Memory B cell (primary cell): ENCODE measurements at places on chromosomes 12 and 14.

DNA sequence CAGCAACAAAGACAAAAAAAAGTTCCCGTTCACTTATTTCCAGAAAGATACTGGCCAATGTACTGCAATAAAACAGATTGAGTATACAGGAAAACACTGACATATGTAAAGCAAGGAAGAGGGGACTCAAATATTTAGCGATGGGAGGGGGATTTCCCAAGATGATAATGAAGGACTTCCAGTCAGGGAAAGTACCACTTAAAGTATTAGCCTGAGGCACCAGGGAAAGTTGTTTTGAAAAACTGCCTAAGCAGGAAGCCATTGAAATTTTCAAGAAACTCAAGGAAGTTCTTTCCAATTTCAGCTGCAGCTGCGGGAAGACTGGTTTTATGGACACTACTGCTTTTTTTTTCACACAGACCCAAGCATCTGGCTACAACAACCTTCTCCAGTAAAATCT lies 1007.4 kb upstream of the NOVA1 start:
- no peak for DNase-seq

GRCh38 chr12:48017496-48017895 lies 13.2 kb upstream of the COL2A1 start:
- DNase-seq: no peak

GRCh38 chr12:22722779-22723178 lies 97.8 kb downstream of the ETNK1 start:
- DNase-seq: no peak

GRCh38 chr14:92690171-92691011 lies 58.0 kb downstream of the LGMN start:
- DNase-seq: no peak

- DNase-seq: no peak
Observed at GRCh38 chr14:53127832-53128231, 25.3 kb downstream of the DDHD1 start.

GRCh38 chr14:58107947-58108552 lies 44.0 kb downstream of the ARMH4 start:
- DNase-seq: peak; percentile 11

- DNase-seq: no peak
Observed at GRCh38 chr14:24674204-24674970, 40.4 kb upstream of the GZMB start.

- no peak for DNase-seq
Observed at GRCh38 chr14:49405291-49405690, 180.9 kb downstream of the RPS29 start.

GRCh38 chr12:91613223-91613779 lies 430.7 kb upstream of the DCN start:
- no peak for DNase-seq

DNA sequence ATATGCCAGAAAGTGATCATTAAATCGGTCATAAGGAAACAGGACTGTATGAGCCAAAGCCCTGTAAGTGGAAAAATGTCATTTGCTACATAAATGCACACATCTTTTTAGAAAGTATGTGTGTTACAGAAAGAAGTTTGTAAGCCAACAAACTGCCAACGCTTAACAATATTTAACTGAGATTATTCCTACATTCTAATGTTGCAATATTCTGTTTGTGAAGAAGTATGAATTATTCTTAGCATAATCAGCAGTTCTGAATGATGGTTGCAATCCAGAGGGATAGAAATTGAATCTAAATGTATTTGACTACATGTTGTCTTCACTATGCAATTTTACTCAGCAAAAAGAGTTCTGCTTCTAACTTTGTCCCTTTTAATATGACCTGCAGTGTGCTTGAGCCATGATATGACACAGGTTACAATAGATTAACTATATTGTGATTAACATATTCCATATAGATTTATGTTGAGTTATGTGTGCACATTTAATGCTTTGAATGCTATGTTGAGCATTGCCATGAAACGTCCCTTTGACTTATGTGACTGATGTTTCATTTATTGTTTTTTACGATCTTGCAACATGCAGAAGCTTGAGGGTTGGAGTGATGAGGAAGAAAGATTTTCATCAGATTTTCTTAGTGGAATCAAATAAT lies 66.8 kb upstream of the PTPRQ start:
- no peak for DNase-seq

DNA sequence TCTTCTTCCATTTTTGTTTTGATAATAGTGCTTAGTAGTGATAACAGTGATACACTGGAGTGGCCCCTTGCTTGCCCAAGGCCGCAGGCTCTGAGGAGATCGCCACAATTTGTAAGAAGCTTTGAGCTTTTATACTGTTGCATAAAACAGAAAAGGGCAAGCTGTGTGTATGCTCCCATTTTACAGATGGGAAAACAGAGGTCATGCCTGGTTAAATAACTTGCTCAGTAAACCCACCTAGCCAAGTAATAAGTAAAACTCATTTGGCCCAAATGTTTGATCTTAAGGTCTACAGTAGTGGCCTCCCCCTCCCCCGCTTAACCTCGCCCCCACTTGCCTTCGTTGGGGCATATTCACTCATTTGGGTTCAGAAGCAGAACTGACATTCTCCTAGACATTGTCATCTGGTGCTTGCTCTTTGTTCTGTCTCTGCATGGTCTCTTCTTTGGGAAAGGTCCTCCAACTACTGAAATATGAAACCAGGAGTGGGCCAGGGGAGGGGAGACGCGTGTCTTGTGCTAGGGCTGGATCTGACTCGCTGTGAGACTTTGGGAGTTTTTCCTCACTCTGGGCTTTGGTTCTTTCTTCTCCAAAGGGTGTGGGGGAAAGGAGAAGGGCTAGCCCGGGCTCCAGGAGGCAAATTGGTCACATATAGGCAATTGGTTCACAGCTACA lies 88.1 kb downstream of the PAPOLA start:
- no peak for DNase-seq

DNA sequence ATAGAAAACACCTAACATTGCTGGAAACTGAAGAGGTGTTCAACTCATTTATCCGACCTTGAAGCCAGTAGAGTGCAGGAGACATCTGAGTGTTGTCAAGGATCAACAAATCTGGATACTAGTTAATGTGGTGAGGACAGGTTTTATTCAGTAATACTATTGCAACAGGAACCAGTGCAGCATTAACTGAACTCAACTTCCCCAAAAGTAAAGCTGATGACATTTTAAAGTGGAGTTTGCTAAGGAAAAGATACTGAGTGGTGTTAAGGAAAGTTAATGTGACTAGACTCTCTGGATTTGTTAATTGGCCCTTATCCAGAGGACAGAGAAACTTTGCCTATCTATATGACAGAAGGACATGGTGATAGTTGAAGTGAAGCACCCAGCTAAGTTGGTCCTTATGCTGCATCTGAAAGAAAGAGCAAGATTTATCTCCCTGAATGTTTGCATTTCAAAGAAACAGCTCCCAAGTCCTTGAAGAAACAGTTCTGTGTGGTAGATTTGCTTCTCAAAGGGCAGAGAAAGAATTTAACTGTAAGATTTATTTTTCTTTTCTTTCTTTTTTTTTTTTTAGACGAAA lies 1.2 kb upstream of the CLEC7A start:
- no peak for DNase-seq

GRCh38 chr14:84877061-84877460 lies 652.9 kb upstream of the FLRT2 start:
- DNase-seq: no peak

DNA sequence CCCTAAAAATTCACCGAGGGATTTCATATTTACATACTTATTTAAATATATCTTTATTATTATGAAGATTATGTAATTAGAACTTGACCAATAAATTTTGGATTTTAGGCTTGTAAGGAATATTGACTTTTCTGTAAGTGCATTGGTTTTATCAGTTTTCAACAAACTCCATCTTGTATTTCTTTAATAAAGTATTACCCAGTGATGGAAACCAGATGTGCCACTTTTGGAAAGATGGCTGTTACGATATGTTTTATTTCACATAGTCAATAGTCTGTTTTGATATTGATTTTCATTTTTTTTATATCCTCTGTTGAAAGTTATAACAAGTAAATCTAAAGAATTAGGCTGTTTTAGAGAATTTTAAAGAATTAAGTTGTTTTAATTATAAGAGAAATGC lies 1.8 kb downstream of the MON2 start:
- no peak for DNase-seq

- no peak for DNase-seq
Observed at GRCh38 chr12:86331012-86331411, 74.8 kb upstream of the MGAT4C start.

DNA sequence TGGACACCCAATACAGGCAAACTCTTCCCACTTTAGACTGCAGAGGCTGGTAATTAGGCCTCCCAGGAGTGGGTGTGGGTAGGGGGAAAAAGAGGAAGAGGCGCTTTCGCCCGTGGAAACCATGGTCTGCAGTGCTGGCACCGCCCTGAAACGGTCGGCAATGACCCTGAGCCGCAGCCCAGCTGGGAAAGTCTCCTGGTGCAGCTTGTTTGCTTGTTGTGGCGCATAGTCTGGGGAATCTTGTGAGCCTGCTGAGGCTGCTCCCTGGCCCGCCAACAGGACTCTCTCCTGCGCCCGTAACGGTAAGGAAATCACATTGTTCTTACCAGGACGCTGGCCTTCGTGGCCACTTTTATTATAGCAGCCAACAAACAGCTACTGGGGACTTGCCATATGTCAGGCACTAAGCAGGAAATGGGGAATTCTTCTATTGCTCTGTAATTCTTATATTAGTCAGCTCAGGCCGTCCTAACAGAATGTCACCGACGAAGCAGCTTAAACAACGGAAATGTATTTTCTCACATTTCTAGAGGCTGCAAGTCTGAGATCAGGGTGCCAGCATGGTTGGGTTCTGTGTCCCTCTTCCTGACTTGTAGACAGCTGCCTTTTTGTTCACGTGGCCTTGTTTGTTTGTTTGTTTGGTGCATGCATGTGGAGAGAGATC lies 52.5 kb upstream of the RIN3 start:
- no peak for DNase-seq
